Ammon's horn (tissue), 1 donor: ENCODE measurements at places on chromosomes 1 and 21.

GRCh38 chr1:52263153-52263910 lies 102.7 kb downstream of the CC2D1B start:
- no peak for DNase-seq

DNA sequence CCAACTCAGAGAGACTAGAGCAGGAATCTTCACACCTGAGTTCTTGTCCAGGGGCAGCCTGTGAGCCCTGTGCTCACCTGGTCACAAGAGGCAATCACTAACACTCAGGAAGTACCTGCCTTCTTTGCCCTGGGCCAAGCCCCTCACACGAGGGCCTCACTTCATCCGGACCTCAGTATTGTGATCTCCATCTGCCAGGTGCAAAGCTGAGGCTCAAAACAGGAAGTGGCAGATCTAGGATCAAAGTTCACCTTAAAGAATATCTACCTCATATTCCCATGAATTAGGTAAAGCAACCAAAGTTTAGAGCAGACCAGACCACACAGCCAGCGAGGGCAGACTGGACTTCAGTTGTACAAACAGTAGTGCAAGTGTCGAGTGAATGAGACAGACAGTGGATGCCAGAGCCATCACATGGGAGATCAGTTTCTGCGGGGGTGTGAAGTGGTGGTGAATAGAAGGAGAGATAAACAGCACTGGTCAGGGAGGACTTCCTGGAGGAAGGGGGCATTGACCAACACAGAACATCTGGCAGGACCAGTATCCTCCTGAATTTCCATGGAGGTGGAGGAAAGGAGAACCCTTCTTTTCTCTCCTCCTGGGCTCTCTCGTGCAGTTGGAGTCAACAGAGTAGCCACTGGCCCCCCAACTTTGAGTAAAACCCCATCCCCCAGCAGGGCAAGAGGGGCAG lies 116.6 kb upstream of the ZBTB40 start:
- no peak for DNase-seq

DNA sequence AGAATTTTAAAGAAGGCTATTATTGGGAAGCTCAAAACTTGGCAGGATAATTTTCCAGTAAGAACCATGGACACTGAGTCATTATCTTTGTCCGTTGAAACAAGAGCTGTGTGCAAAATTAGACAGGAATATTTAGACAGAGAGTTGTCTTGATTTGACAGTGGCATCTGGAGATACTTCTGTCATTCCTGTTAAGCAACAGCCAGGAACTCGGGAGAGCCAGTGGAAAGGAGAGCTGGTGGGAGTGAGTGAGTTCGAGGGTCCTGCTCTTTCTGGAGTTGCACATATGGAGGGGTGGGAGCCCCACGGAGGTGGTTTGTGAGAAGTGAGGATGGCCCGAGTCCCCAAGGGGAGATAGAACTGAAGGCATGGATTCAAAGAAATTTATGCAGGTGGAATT lies 3.1 kb downstream of the COQ8A start:
- DNase-seq: no peak

GRCh38 chr1:106224426-106224825 lies 832.0 kb upstream of the PRMT6 start:
- DNase-seq: no peak

GRCh38 chr1:65965112-65965996 lies 172.7 kb downstream of the PDE4B start:
- peak; percentile 28 for DNase-seq

- DNase-seq: peak; percentile 6
These were observed 1.1 kb downstream of the USP48 start for GRCh38 chr1:21781815-21782348.

DNA sequence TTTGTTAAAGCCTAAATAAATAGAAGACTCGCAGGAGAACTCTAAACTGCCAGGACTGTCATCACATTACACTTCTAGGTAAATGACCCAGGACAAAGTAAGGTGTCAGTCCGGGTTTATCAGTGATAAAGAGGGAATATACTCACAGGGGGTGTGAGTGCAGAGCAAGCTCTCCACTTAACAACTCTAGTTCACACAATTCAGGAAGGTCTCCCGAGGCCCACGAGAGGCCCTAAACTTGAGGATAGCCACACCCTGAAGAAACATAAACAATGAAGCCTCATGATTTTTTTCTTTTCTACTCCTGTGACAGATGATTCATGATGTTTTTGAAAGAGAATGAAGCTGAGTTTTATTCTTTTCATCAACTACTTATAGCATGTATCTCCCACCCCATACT lies 65.6 kb upstream of the EXO1 start:
- no peak for DNase-seq

- DNase-seq: no peak
These were observed 1.6 kb downstream of the DNMT3L start for GRCh38 chr21:44260066-44260465.

DNA sequence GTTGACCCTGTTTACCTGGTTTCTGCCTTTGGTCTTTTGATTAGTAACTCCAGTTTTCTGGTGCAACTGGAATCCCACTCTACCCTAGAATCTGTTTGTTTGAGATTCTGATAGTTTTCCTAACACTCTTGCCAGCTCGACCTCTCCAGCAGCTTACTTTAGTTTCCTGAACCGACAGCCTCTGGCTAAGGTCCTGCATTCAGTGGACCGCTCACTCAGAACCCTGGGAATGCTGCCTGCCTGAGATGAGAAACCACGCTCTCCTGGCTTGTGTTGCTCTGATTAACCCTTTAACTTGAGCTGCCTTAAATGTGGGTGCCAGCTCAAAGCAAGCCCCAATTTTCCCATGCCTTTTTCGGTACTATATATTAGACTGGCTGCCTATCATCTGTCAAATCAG lies 45.3 kb upstream of the SIPA1L2 start:
- DNase-seq: no peak

DNA sequence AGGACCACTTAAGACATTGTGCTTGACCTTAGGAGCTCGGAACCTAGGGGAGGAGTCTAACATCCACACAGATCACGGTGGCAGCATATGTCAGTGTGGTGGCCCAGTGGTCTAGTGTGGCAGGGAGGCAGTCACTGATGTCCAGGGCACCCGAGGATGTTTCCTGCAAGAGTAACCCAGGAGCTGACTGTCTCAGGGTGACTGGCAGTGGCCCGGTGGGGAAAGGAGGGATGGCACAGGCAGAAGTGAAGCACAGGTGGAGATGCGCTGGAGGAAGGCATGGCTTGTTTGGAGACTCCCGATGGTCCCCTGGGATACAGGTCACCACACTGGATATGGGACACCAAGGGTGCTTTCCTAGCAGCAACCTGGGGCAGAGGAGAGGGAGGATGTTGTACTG lies 16.3 kb downstream of the CHIT1 start:
- no peak for DNase-seq

GRCh38 chr1:82045221-82045620 lies 244.5 kb downstream of the ADGRL2 start:
- no peak for DNase-seq

DNA sequence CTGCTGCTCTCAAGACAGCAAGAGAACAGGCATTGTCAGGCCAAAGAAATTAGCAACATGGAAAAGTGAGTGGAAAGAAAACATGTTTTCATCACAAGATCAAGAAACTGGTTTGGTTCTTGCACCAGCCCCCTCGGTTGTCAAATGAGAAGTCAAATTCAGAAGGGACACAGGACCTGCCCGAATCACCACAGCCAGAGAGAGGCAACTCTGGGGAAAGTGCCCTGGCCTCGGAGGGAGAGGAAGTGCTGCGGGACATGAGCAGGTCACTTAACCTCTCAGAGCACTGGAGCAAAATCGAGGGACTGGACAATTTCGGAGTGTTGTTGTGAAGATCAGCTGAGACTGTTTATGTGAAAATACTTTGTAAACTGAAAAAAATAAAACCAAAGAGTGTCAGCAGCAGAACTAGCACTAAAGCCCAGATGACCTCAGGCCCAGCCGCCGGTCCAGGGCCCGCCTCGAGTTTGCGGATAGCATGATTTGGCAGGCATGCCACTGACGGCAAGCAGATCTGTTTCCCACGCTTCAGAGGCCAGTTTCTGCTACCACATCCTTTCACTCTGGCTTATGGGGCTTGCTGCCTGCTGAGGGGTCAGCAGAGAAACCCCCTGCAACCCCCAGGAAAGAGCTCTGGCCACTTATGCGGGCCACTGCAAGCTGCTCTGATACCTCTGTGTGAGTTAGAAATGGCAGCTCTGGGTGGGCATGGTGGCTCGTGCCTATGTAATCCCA lies 32.1 kb downstream of the CD247 start:
- DNase-seq: no peak

- DNase-seq: no peak
These were observed 147.1 kb downstream of the SPATA46 start for GRCh38 chr1:162229549-162229948.

DNA sequence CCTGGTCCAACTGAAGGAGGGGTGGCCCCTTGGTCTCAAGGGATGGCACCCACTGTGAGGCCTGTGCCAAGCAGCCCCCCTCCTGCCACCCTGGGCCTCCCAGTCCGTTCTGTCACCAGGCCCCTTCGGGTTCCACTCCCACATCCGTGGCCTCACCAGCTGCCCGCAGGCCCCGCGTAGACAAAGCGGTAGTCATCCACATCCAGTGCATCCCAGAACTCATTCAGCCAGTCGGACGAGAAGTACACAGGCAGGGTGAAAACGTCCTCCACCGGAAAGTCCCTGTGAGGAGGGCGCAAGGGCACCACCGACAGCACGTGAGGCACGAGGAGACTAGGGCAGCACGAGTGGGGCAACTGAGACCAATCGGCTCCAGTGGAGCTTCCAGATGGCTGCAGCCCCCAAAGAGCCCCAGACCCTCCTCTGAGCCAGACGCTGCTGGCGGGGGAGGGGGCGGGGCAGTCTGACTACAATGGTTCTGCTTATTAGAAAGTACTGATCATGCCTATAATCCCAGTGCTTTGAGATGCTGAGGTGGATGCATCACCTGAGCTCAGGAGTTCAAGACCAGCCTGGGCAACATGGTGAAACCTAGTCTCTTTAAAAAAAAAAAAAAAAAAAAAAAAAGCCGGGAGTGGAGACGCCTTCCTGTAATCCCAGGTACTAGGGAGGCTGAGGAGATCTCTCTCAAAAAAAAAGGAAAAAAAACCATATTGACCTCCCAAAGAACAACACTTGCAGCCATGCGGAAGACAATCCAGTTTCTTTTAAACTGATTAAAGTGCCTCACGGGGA lies 1.2 kb downstream of the JMJD4 start:
- DNase-seq: no peak

DNA sequence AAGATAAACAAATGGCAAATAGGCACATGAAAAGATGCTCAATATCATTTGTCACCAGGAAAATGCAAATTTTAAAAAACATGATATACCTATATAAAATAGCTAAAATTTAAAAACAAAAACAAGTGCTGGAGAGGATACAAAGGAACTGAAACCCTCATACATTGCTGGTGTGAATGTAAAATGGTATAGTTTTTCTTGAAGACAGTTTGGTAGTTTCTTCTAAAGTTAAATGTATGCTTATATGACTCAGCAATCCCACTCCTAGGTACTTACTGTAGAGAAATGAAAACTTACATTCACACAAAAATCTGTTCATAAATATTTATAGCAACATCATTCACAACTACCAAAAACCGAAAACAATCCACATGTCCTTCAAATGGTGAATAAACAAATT lies 11.2 kb downstream of the TAF12 start:
- DNase-seq: no peak

GRCh38 chr21:31490443-31490842 lies 146.4 kb upstream of the TIAM1 start:
- DNase-seq: no peak

DNA sequence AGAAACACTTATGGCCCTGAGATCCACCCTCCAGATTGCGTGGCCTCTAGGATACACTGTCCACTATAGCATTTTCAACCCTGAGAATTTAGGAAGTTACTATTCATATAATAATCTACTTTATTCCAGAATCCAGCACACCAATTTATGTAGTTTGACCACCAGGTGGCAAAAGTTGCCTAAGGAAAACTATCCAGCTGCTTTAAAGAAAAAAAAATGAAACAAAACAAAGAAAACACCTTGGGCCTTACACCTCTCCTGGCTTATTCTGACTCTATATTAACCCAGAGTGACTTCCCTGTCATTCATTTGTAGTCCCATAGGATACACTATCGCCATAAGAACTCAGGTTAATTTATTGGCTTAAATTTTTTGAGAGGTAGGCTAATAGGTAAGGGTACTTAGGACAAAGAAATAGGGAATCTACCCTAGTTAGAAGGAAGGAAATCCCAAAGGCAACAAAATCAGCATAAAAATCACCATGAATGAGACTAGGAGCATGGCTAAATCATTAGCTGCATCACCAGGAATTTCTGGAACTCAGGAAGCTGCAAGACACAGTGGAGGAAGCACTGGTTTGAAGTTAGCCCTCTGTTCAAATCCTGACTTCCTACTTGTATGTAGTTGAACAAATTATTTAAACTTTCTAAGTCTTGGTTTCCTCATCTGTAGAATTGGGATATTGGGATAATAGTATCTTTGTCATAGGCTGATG lies 107.5 kb downstream of the SPAG17 start:
- no peak for DNase-seq
